ENCODE measurements at places on chromosomes 2 and 18.

GRCh38 chr18:13372531-13372951 is 154.0 kb downstream of the LDLRAD4 start:
- no peak for DNase-seq

- no peak for DNase-seq
Observed at GRCh38 chr2:11385216-11385615, 40.8 kb upstream of the ROCK2 start.

- DNase-seq: no peak
Observed at GRCh38 chr18:48992133-48992532, 41.4 kb upstream of the SMAD7 start.

DNA sequence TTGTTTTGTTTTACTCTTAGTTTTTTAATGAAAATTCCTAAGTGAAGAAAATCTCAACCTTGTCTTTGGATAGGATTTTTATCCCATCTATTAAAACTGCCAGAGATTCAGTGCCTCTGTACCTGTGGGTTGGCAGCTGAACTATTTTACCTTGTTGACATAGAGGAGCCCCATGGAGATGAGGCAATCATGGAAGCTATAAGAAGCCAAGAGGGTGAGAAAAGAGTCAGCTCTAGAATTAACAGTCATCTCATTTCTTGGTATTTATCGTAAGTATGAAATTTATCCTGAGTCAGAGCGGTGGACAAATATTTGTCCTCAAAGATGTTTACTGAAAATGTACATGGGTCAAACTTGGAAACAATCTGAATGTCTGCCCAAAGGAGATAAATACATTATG is 35.8 kb upstream of the PGAP1 start:
- DNase-seq: no peak

GRCh38 chr2:67726416-67726815 is 329.3 kb downstream of the ETAA1 start:
- no peak for DNase-seq

DNA sequence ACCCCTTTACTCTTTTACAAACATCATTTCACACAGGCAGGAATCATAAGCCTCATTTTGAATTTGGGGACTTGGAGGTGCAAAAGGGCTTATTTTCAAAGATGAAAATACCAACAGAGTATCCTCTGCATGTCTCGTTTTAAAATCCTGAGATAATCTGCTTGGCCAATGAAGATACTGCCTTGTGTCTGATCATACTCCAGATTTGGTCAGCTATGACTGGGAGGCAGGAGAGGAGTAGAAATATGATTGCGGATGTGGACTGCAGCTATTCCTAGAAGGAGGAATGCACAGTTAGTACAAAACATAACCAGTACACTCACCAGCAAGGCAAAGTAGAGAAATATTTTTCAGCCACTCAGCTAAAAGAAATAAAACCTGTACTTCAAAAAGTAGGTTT is 342.3 kb downstream of the RPRM start:
- no peak for DNase-seq

DNA sequence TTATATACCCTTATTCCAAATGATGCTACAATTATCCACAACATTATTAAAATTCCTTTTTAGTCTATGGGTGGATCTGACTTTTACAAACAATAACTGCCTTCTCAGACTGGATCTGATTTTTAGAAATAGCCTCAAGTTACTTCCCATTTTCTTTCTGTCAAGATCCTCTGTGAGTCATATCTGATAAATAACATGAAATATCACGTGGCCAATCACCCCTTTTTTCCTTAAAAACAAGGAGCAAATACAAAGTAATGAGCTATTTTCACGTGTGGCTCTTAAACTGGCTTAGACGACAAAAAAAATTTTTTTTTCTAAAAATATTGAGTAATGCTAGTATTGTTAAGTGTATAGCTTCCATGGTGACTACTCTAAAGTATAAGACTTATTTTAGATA is 6.7 kb downstream of the PELI1 start:
- DNase-seq: peak; percentile 55

- DNase-seq: no peak
Observed at GRCh38 chr18:44673256-44673880, 7.3 kb upstream of the SETBP1 start.

DNA sequence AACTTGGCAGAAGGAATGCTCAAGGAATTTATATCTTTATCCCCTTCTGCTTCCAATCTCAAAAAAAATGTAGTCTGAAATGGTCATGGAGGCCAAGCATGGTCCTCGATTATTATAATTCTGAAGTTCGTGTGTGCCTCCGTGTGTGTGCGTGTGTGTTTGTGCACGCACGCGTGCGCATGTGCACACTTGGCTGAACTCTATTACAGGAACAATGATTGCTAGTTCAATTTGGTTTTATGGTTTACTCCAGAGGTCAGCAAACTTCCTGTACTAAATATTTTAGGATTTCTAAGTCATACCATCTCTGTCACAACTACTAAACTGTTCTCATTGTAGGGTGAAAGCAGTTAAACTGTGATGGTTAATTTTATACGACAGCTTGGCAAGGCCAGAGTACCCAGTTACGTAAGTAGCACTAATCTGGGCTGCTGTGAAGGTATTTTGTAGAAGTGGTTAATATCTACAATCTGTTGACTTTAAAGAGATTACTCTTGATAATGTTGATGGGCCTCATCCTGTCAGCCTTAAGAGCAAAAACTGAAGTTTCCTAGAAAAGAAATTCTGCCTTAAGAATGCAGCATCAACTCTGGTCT is 5.8 kb upstream of the MARCHF7 start:
- no peak for DNase-seq

DNA sequence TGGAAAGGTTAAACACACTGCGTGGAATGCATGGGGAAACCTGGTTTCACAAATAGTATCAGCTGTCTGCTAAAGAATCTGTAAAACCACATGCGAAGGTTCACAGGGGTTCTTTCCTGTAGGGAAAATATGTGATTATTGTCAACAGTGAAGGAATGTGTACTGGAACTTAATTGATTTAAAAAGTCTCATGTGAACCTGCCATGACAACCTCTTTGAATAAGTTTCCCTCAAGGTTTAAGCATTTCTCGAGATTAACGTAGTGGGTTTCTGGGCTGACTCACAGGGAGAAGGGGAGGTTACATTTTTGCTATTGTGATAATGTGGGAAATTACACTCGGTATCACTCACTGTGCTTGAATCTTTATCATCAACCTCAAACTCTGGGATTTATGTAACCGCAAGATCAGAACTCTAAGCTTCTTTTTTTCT is 28.2 kb upstream of the IL1R1 start:
- DNase-seq: no peak

DNA sequence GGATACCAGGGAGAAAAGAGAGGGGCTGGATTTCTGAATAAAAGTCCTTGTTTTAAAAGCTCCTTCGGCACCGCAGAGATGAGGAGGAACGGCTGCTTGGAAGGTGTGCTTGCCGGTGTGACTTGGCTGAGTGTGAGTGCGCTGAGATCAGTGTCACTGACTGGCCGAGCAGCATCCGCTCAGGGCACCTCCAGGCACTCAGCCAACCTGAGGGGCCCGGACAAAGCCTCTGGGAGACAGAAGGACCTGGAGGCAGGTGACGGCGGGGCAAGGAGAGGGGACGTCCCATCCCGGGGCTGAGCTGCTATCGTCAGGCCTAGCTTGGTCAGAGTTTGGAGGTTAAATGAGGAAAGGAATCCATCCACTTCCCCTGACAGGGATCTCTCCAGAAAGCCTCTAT is 16.8 kb upstream of the ALLC start:
- DNase-seq: no peak

- no peak for DNase-seq
Observed at GRCh38 chr2:122816803-122817202, 1061.4 kb downstream of the TSN start.

DNA sequence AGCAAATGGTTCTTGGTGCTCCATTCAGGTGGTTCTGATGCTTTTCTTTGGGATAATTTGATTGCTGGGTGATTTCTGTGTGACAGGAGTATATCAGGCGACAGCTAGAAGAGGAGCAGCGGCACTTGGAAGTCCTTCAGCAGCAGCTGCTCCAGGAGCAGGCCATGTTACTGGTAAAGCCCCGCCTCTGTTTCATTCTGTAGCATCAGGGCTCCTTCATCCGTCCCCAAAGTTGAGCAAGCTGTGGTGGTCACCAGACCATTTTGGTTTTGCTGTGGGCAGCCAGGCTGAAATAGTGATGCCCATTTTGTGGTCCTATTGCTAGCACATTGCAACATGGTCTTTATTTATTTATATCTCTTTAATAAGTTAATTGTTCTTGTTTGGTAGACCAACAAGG is 132.8 kb upstream of the IL1R2 start:
- DNase-seq: no peak

- no peak for DNase-seq
Observed at GRCh38 chr2:131835621-131836091, 308.0 kb downstream of the CCDC74A start.

DNA sequence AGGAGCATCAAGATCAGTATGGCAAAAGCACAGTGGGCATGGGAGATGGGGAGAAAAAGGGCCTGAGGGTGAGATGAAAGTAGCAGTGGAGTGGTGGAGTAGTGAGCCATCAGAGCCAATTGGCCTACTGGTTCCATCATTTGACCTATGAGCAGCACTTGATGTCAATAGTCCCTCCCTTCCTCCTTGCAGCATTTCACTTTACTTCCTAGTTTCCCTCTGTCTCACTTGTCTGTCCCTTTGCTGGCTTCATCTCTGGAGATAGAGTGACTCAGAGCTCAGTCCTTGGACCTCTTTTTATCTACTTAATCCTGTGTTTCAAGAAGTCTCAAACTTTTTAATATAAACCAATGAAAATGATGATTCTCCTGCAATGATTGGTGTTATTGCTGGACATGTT is 32.1 kb downstream of the FBXO48 start:
- DNase-seq: peak; percentile 28

DNA sequence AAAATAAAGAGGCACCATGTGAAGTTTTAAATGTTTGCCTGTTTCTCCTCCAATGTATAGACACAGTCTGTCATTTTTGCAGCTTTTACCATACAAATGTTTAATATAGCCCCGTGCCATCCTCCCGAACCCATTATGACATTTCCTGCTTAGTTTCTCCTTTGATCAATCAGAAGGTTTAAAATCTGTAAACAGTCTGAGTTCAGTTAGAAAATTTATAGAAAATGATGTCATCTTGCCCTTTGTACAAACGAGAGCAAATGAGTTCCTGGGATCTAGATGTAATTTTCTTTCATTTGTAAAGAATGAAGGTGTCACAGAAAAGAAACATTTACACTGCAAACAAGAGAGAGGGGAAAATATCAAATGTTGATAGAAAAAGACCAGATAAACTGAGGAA is 62.7 kb upstream of the NFU1 start:
- DNase-seq: no peak

DNA sequence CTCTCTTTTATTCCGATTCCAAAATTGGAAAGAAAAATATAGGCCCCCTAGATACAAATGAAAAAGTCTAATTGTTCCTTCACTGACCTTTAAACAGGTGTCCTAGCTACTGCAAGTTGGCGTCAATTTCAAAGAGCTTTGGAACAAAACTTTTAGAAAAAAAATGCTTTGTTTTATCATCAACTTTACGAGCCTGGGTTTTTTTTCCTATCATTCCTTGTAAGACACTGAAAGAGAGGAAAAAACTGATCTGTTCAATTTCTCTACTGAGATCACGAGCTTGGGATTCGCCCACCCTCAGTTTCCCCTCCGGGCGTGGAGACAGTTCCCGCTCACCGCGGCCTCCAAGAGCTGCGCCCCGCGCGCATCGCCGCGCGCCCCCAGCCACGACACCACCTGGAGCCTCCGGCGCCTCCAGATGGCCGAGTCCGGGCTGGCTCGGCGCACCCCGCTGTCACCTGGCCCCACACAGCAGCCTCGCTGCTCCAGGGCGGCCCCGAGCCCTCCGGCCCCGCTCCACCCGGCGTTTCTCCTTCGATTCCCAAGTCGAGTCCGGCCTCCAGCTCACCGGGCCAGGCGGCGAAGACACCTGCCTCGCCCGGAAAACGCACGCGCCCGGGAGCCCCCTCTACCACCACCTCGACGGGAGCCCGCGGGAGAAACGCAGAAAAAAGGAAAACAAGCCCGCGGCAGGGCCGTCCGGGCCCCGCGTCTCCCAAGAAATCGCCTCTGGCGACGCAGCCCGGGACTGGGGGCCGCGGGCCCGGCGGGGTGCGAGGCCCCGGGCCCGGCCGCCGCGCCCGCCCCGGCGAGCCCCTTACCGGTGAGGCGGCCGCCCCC is 656 bp downstream of the TBC1D8 start:
- DNase-seq: no peak

DNA sequence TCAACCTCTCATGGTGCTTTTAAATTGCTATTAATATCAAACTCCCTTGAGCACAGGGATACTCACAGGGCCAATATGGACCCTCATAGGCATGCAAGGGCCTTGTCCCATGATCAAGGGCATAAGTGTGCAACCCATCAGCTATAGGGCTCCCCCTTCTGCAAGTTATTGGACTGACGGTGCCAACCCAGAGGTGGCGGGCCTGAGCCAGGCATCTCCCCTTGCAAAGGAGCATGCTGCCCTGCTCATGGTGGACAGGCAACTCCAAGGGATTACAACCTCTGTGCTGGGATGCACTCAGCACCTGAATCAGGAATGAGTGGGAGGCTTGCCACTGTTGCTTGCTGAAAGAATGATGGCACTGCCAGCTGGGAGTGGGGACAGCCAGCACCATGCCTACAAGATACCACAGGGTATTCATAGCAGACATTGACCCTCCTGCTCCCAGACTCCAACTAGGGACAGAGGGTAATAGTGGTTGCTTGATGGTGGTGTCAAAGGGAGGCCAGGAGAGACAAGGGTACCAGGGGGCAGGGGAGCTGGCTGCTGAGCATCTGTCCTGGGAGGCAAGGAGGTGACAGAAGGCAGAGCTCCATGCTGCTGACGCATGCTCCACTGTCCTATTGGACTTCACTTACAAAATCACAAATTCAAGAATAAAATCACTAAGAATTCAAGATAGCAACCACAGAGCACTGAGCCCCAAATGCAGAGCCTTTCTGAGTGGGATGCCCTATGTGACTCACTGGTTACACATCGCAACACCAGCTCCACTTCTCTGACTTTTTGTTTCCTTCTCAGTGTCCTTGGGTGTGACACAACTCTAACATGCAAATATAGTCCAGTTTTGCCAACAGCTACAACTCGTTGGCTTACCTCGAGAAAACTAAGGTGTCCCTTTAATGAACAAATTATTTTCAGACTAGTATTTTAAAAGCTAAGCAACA is 157.1 kb upstream of the CCDC150 start:
- DNase-seq: no peak

DNA sequence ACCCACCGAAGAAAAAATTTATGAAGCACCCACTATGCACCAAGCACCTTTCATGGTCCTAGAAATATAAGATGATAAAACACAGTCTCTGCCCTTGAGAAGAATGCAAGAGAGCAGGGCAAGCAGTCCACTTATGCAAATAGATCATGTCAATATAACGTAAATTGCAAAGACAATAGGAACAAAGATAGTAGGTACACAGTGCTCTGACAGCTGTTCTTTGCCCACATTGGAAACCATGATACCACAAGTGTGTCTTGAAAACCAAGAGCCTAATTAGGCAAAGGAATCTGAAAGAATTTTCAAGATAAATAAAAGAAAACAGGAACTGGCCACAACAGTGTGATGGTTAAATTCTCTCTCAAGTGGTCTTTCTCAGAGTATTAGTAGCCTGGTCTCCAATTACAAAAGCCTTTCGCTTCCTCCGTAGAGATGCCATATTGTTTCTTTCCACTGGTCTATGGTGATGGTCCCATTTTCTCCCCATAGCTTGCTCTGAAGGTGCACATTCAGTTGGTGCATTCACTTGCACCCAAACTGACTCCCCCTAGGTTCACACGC is 108.5 kb downstream of the VWC2L start:
- DNase-seq: no peak
